Muscle of leg (tissue), 16 donors: ENCODE measurements at places on chromosomes 6 and 20. TPM values are rescaled to one million over a fixed set of nuclear protein-coding genes. Genes with fewer than 3 reads are reported as not detected.
A peak's percentile ranks its signal among the peaks of the same experiment; 100 is the strongest.

- peaks cover 19% of the 10 kb centered on the region for H3K36me3 ChIP-seq
- peaks cover 2% of the 10 kb centered on the region for H3K4me1 ChIP-seq
- H3K27ac ChIP-seq: no peak overlapping the region
Observed at GRCh38 chr20:37365760-37366638, 20.1 kb downstream of the SRC start.

DNA sequence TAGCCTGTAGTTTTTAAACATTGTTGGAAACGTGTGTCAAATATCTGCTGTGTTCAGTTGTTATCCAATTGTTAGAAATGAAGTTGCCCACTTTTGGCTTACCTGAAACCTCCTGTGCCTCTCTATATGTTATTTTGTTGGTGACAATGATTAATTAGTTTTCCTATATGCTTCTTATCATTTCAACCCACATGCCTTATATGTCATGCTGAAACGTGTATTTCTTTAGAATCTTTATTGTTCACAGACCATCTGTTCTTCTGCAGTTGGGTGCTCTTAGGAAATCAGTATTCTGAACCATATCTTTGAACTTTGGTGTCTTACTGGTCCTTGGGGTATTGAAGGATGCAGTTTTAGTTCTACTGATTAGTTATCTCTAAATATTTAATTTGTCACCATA lies 91.2 kb upstream of the SCGN start:
- no peaks in the 10 kb centered on the region for H3K27me3 ChIP-seq
- no peaks in the 10 kb centered on the region for H3K4me1 ChIP-seq
- H3K36me3 ChIP-seq: no peaks in the 10 kb centered on the region

GRCh38 chr6:40727271-40727670 lies 140.1 kb upstream of the LRFN2 start:
- no peaks in the 10 kb centered on the region for H3K36me3 ChIP-seq
- no peaks in the 10 kb centered on the region for H3K27me3 ChIP-seq
- no peak for DNase-seq
- H3K4me3 ChIP-seq: no peak overlapping the region
- peaks cover 3% of the 10 kb centered on the region for H3K4me1 ChIP-seq

GRCh38 chr6:163589387-163589786 lies 174.9 kb downstream of the QKI start:
- H3K4me1 ChIP-seq: peaks cover 8% of the 10 kb centered on the region
- H3K27ac ChIP-seq: no peak overlapping the region
- no peak for DNase-seq
- no peaks in the 10 kb centered on the region for H3K27me3 ChIP-seq
- no peak overlapping the region for H3K4me3 ChIP-seq

DNA sequence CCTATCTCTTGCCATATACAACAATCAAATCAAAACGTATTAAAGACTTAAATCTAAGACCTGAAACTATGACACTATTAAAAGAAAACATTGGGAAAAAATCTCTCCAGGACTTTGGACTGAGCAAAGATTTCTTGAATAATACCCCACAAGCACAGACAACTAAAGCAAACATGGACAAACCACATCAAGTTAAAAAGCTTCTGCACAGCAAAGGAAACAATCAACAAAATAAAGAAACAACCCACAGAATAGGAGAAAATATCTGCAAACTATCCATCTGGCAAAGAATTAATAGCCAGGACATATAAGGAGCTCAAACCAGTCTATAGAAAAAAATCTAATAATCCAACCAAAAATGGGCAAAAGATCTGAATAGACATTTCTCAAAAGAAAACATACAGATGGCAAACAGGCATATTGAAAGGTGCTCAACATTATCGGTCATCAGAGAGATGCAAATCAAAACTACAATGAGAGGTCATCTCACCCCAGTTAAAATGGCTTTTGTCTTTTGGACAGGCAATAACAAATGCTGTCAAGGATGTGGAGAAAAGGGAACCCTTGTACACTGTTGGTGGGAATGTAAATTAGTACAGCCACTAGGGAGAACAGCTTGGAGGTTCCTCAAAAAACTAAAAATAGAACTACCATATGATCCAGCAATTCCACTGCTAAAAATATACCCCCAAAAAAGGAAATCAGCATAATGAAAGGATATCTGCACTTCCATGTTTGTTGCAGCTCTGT lies 76.2 kb downstream of the SNX5 start:
- H3K36me3 ChIP-seq: no peaks in the 10 kb centered on the region
- DNase-seq: peak; percentile 58
- H3K4me1 ChIP-seq: peaks cover 26% of the 10 kb centered on the region
- no peaks in the 10 kb centered on the region for H3K27me3 ChIP-seq
- H3K27ac ChIP-seq: no peak overlapping the region

- no peaks in the 10 kb centered on the region for H3K27me3 ChIP-seq
- no peaks in the 10 kb centered on the region for H3K36me3 ChIP-seq
- H3K27ac ChIP-seq: no peak overlapping the region
- DNase-seq: no peak
Observed at GRCh38 chr20:16206817-16207216, 366.4 kb downstream of the KIF16B start.

GRCh38 chr20:625360-625932 lies 15.3 kb upstream of the TCF15 start:
- DNase-seq: no peak
- no peak overlapping the region for H3K4me3 ChIP-seq
- peaks cover under 1% of the 10 kb centered on the region for H3K4me1 ChIP-seq
- no peaks in the 10 kb centered on the region for H3K36me3 ChIP-seq
- no peak overlapping the region for H3K27ac ChIP-seq

DNA sequence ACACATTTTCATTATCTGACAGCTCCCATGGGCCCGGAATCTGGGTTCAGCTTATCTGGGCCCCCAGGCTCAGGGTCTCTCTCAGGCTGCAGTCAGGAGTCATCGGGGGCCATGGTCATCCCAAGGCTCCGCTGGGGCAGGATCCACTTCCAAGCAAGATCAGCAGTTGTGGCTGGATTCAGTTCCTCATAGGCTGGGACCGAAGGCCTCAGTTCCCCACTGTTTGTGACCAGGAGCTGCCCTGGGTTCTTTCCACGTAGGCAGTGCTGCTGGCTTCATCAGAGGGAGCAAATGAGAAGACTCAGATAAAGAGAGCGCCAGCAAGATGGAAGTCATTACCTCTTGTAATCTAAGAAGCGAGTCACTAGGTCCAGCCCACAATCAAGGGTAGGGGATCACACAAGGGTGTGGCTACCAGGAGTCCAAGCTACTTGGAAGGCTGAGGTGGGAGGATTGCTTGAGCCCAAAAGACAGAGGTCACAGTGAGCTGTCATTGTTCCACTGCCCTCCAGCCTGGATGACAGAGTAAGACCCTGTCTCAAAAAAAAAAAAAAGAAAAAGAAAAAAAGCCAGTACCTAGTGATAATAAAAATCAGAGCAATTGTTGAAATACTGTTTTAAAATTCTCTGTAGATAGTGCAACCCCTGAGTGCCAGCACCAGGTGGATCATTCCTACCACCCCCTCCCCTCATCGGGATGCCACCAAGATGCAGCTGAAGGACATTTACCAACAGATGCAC lies 162.7 kb downstream of the NFATC2 start:
- no peak overlapping the region for H3K4me3 ChIP-seq
- peaks cover 16% of the 10 kb centered on the region for H3K4me1 ChIP-seq
- H3K27me3 ChIP-seq: no peaks in the 10 kb centered on the region
- no peak overlapping the region for H3K27ac ChIP-seq
- no peaks in the 10 kb centered on the region for H3K36me3 ChIP-seq
- no peak for DNase-seq

GRCh38 chr20:62550087-62550632 lies 74.4 kb upstream of the GATA5 start:
- H3K36me3 ChIP-seq: peaks cover 33% of the 10 kb centered on the region
- peak; percentile 84 for DNase-seq
- peaks cover 69% of the 10 kb centered on the region for H3K27me3 ChIP-seq
- peak overlapping the region; percentile 67 for H3K4me3 ChIP-seq

DNA sequence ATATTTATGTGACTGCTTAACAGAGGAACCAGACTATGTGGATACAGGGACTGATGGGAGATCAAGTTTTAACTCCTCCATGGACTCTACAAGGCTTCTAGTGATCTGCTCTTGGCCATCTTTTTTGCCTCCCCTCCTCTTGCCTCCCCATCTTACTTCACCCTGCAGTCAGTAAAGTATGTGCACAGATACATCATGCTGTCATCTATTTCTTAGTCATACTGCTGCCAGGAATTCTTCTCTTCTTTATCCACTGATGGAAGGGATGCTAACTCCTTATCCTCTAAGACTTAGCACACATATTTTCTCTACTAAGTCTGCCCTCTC lies 27.6 kb upstream of the FAM83C start:
- peaks cover 5% of the 10 kb centered on the region for H3K4me1 ChIP-seq
- no peak overlapping the region for H3K4me3 ChIP-seq
- H3K36me3 ChIP-seq: peaks cover 3% of the 10 kb centered on the region
- H3K27me3 ChIP-seq: no peaks in the 10 kb centered on the region
- H3K27ac ChIP-seq: no peak overlapping the region

GRCh38 chr20:64212755-64213154 lies 42.8 kb upstream of the PCMTD2 start:
- peak overlapping the region; percentile 62 for H3K27ac ChIP-seq
- no peak overlapping the region for H3K4me3 ChIP-seq
- no peaks in the 10 kb centered on the region for H3K27me3 ChIP-seq

DNA sequence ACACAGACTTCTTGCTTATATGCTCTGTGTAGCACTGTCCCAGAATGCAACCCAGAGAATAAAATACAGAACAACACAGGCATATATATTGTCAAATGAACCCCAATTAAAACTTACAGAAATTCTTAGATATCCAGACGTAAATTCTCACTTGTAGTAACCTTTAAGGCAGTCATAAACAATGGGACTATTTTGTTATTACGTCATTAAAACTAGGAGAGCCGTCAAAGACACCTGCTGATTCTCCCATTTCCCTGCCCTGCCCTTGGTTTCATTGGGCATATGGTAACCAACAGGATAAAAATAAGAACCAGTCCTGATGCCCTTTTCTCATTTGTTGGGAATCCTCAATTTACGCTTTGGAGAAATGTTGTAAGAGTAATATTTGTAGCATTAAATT lies 871.3 kb upstream of the EYS start:
- no peaks in the 10 kb centered on the region for H3K27me3 ChIP-seq
- H3K4me3 ChIP-seq: no peak overlapping the region
- H3K36me3 ChIP-seq: no peaks in the 10 kb centered on the region
- no peak overlapping the region for H3K27ac ChIP-seq
- no peaks in the 10 kb centered on the region for H3K4me1 ChIP-seq

DNA sequence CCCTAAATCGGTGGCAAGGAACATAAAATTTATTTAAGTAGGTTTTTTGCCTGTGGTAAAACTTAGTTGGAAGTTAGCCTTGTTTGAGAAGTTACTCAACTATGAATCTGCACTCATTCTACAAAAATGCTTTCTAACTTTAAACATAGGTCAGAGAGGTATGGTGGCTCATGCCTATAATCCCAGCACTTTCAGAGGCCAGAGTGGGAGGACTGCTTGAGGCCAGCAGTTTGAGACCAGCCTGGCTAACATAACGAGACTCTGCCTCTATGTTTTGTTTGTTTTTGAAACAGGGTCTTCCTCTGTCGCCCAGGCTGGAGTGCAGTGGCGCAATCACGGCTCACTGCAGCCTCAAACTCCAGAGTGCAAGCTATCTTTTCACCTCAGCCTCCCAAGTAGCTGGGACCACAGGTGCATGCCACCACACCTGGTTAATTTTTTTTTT lies 16.2 kb downstream of the USP49 start:
- H3K4me3 ChIP-seq: no peak overlapping the region
- no peak for DNase-seq
- no peaks in the 10 kb centered on the region for H3K4me1 ChIP-seq
- H3K36me3 ChIP-seq: no peaks in the 10 kb centered on the region
- no peak overlapping the region for H3K27ac ChIP-seq

DNA sequence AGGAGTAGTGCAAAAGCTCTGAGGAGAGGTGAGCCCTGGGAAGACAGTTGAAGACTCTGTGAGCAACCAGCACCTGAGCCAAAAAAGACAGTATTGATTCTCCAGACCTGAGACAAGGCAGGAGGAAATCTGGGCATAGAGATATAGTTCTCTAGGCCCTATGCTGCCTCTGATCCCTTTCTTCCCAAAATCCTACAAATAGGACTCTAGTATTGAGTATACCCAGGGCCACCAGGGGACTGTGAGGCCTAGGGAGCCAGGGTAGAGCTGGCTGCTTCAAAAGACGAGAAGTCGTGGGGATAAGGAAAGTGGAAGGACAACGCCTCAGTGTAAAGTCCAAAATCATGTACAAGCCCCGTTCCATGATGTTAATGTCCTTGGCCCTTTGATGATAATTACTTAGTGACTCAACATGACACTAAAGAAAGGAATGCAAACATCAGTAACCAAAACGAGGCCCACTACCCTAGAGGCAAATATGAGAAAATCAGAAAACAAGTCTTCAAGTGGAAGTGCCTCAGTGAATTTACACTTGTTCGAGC lies 197.3 kb upstream of the PROKR2 start:
- no peaks in the 10 kb centered on the region for H3K4me1 ChIP-seq
- no peak overlapping the region for H3K27ac ChIP-seq
- H3K36me3 ChIP-seq: no peaks in the 10 kb centered on the region
- H3K4me3 ChIP-seq: no peak overlapping the region
- DNase-seq: no peak

DNA sequence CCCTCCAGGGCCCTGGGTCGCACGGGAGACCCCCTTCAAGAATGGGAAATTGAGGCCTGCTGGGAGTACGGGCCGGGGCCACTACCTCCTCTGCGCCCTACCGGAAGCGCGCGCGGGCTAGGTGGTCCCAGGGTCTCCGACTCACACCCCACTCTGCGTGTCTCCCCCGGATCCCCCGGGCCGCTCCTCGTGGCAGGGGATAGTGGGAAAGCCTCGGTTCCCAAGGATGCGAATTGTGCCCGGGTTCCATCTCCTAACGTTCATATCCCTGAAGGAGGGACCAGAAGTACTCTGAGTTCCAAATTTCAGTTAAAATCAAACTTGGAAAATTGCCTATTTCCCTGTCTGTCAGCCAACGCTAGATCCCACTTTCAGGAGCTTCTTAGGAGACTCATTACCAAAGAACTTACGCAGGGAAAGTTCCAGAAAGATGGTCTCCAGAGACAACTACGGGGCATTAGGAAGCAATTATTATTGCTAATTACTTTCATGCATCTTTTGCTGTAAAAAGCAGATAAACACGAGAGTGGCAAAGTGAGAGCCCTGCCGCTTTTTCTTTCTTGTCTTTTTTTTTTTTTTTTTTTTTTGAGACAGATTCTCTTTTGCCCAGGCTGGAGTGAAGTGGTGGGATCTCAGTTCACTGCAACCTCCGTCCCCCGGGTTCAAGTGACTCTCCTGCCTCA lies 858 bp downstream of the FAM83D start:
- no peaks in the 10 kb centered on the region for H3K27me3 ChIP-seq
- DNase-seq: peak; percentile 33
- H3K36me3 ChIP-seq: peaks cover 7% of the 10 kb centered on the region
- H3K4me3 ChIP-seq: peak overlapping the region; percentile 61
- H3K27ac ChIP-seq: no peak overlapping the region

The TLDC2 gene
- total RNA-seq: 0.04 TPM

The CYP39A1 gene
- total RNA-seq: 2.9 TPM

The GGTLC1 gene
- total RNA-seq: not detected

The PRDM13 gene
- 0.04 TPM for total RNA-seq

The MROH8 gene
- total RNA-seq: 4.5 TPM

The TMEM200A gene
- 9.2 TPM for total RNA-seq

The BPIFB1 gene
- not detected for total RNA-seq

The PPIL4 gene
- total RNA-seq: 36.2 TPM

The PLCB1 gene
- 10.4 TPM for total RNA-seq

The BNIP5 gene
- total RNA-seq: 0.04 TPM

The HFE gene
- 3.1 TPM for total RNA-seq

The MYCT1 gene
- total RNA-seq: 18.3 TPM

The TSBP1 gene
- not detected for total RNA-seq

The FAM217A gene
- total RNA-seq: not detected
